AG09319 (cell line): ENCODE measurements at places on chromosomes 3 and 15.

DNA sequence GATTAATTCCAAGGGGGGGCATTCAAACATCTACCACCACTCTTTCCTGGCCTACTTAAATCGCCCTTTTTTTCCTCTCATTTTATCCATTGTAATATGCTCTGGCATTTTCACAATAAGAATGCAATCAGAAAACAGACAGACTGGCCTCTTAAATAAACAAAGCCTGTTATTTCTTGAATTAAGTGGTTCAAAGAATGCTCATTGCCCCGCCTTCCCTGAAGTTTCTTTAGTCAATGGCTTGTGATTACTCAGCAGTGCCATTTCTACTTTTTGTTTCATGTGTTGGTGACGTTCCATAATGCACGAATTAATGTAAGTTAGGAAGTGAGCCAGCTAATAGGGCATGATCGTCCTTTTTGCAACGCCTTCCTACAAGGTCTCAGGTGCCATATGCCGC, 68.0 kb downstream of the FBN1 start:
- DNase-seq = no peak

DNA sequence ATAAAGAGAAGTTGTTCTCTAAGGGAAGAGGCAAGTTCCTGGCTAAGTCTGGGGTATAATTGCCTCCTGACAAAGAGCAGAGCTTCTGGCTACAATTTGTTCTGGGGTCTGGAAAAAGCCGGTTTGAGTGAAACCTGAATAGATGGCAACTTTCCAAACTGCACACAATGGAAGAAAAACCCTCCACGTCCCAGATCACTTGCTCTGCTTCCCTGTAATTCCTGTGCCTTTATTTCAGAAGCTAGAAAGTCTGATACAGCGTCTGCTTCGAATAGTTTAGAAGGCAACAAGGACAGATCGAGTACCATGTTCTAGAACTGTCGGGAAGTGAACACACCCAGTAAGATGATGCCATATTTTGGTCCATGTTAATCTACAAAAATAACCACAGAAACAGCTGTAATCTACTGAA, 1.6 kb upstream of the WDR82 start:
- DNase-seq = no peak

DNA sequence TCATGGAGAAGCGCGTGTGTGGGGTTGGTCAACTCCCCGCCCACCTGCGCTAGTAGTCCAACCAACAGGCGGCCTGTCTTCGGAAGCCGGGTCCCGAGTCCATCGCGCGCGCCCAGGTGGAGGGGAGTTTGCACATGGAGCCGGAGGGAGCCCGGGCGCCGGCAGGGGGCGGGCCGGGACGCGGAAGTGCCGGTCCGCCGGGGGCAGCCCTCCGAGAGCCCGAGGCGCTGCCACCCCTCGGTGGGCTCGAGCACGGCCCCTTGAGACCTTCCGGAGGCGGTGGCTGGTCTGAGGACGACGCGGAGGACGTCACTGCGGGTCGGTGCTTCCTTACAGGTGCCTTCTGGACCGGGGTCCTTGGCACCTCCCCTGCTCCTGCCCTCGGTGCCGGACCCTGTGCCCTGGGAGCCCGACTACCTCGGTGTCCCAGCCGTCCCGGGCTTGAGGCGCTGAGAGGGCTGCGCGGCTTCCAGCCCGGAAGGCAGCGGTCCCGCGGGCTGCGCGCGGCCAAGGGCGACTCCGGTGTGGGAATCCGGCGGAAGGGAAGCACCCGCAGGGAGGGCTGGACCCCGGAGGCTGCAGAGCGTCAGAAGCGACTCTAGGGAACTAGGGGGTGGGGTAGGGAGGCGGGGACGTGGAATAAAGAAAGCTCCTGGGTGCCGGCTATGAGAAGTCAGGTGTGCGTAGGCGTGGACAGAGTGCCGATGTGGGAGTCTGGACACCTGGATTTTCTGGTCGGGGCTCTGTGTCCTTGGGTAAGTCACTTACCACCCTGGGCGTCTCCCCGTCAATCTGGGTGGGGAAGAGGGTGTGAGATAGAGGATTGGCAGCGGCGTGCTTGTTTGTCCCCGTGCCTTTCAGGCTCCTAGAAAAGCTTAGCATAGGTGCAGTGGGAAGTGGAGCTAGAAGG, 212.3 kb downstream of the FGF12 start:
- DNase-seq = no peak

DNA sequence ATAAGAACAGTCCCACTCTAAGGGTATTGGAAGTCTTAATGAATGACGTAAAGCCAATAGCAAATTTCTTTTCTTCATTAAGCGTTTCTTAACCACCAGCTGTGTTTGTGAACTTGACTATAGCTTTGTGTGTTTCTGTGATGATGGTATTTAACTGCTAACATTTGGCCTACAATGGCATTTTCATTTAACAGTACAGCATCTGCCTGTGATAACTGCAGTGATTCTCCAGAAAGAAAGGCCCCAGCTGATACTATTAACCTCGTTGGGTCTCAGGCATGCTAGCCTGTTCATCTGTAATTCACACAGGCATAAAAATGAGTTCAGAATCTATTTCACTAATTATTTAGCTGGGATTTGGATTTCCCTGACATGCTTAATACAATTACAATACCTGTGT, 121.9 kb downstream of the NECTIN3 start:
- no peak for DNase-seq

DNA sequence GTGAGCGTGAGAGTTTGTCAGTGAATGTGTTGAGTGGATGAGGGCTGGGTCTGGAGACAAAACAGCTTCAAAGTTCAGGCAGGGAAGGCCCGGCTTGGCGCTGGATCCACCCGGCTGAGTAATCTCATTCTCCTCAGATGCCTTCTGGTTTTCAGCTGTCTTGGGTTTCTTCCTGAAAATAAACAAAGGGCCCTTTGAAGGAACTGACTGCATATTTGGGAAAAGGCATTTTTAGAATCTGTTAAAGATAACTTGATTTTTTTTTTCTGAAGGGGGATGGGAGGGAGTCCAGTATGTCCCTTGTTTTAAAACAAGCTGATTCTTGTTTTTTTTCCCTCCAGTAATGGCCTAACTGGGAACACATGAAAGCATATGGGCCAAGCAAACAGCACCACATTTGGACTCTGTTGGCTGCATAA, 86.4 kb downstream of the TIGIT start:
- DNase-seq = peak; percentile 78

GRCh38 chr3:13879946-13880810, at the start of gene WNT7A:
TSS of gene WNT7A (minus strand) at chr3:13880071. CDS start at chr3:13879816, 255 bp downstream.
- DNase-seq = no peak

DNA sequence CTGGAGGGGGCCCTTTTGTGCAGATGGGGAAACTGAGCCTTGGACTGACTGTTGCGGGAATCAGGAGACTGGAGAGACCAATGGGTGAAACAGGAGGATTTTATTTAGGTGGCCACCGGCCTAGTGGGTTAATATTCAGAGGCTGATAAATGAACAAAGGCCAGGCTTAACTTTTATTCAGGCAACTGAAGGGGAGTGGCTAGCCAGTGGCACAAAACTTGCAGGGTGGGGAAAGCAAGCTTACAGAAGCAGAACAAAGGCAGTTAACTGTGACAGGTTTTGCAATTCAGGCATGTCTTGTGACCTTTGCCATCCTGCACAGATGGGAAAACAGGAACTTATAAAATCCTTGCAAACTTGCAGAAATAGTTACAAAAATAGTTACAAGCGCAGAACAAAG, 24.9 kb upstream of the ACAD9 start:
- no peak for DNase-seq

GRCh38 chr15:55992769-55993110, 672 bp downstream of the NEDD4 start:
- no peak for DNase-seq

- no peak for DNase-seq
These were observed 568.2 kb upstream of the BCHE start for GRCh38 chr3:166405465-166405864.

DNA sequence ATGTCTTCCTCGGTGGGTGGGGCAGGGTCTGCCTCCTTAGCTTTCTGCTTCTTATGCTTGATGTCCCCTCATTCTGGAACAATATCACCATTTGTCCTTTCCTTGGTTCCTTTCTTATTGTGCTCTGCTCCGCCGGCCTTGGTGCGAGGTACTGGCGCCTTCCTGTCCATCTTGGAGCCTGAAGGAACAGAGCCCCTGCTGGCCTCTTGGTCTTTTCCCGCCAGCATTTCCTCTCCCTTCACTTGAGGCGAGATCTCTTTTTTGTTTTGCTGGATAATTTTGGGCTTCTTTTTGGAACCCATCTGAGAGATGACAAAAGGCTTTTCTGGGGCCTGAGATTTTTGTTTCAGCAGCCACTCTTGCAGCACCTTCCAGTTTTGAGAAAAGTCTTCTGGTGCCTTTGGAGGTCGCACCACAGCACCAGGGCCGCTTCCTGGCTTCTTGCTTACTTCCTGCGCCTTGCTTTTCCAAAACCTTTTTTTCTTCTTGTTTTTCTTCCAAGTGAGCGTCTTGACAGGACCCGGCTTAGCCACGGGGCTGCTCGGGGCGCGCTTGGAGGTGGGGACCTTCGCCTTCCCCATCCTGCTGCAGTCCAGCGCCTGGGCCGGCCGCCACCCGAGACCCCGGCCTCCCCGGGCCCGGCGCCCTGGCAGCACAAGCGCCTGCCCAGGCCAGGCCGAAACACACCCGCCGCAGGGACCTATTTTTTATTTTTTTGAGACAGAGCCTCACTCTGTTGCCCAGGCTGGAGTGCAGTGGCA, 127.1 kb downstream of the KLF13 start:
- no peak for DNase-seq

DNA sequence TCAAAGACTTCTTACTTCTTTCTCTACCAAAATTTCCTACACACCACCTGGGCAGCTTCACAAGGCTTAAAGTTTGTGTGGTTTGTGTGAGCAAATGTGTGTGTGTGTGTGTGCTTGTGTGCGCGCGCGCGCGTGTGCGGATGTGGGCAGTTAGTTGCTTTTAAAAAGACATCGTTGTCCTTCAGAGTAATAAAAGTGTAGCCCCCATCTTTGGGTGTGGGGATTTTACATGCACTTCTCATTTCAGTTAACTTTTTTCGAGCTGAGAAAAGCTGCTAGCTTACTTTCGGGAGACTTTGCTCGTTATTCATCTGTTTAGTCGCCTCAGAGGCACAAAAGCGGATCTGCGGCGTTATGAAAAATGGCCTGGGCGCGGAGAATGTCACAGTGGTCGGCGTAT, 36.0 kb downstream of the ZIC4 start:
- no peak for DNase-seq

DNA sequence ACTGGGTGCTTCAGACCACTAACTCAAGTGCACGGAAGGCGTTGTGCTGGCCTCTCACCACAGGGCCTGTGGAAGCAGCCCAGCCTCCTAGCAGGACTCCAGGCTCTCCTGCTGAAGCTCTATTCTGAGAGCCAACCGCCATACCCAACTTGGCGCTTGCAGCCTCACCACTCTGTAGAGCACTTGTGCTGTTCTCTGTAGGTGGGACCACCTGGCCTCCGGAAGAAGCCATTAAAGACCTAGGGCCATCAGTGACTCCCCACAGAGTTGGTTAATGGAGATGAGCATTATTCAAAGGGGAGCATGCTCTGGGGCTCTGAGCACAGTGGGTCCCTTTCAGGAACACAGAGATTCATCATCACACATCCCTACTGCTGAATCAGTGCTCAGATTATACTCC, 50.9 kb downstream of the C3orf85 start:
- no peak for DNase-seq
